Cortex of kidney (tissue), 1 donor: ENCODE measurements at places on chromosomes 5 and 9.

GRCh38 chr5:132211787-132212186 is 15.9 kb downstream of the P4HA2 start:
- no peak for DNase-seq

- no peak for DNase-seq
Observed at GRCh38 chr5:72556351-72557166, 49.3 kb upstream of the ZNF366 start.

DNA sequence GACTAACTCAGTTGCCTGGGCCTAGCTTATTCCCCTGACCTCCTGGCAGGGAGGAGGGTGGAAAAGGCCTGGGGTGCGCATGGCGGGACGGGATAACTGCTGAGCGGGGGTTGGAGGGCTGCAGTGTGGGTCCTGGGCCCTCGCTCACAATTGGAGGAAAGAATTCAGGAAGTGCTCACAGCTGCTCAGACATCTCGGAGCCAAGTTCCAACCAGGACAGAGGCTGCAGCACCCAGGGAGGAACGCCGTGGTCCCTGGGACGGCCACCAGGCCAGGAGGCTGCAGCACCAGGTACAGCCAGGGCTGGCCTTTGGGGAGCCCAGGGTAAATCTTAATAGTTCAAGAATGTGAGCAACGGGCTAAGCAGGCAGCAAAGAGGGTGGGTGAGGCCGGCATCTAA is at the start of gene SPAAR:
Gene SPAAR, plus strand, starts transcription at position 217 of the 400 bp plus-strand sequence. CDS start 974 bp downstream, outside the sequence.
- DNase-seq, result no peak

- no peak for DNase-seq
Observed at GRCh38 chr9:15834541-15834940, 281.7 kb downstream of the CCDC171 start.

- DNase-seq, result no peak
Observed at GRCh38 chr9:98807814-98808195, 335 bp downstream of the GALNT12 start.

DNA sequence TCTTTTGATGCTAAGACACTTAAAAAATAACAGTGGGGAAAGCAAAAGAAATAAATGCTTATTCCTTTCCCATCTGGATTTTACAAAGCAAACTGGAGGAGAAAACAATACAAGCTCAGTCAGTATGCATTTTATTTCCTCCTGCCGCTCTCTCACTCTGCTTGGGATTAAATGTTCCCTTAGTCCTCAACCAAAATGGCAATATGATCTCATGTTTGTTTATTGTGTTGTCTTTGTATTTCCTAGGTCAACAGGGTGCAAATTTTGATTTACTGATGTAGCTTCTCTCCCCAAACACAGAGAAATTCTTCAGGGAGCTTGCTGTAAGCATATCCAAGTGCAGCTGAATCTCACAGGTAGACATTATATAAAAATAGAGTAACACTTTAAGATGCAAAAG is 92.1 kb upstream of the ERBIN start:
- no peak for DNase-seq

- no peak for DNase-seq
Observed at GRCh38 chr5:165101709-165102108, 1596.3 kb downstream of the MAT2B start.

- no peak for DNase-seq
Observed at GRCh38 chr5:179199246-179199645, 139.1 kb downstream of the ZNF354C start.

- DNase-seq, result no peak
Observed at GRCh38 chr9:72650206-72650605, 128.8 kb downstream of the TMC1 start.

DNA sequence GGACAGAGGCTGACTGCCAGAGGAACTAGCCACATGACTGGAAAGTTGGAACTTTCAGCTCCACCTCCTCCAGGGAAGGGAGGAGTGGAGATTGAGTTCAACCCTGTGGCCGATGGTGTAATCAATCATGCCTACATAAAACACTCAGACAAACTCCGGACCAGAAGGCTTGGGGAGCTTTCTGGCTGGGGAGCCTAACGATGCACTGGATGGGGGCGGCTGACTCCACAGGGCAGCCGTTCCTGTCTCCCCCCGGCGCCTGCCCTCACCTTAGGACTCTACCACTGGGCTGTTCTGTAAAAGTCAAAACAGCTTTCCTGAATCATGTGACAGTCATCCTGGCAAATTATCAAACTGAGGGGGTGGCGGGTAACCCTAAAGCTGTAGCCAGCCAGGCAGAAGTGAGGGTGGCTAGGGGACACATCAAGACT is 58.0 kb downstream of the GOLM1 start:
- DNase-seq, result no peak

DNA sequence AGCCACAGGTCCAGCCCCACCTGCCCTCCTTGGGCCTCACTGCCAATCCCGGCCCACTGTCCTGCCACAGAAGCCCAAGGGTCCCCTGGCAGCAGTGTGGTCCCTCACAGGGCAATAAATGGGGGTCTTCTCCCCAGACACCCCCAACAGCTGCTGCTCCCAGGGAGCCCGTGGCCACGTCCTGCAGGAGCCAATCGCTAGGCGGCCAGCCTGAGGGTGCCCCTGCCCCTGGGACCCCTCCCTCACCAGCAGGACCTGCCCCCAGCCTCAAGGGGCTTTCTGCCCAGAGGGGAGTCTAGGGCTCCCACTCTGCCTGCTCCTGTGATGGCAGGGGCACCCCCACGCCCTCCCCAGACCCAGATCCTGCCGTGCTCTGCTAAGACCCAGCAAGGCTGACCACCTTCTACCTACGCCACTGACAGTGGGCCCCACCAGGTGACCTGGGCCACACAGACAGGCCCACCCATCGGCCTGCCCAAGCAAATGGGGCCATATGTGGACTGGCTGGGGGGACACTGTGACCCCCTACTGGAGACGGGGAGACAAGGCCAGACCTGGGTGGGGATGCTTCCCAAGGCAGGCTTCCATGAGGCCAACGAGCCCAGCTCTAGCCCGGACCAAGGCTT is 17.0 kb downstream of the NOTCH1 start:
- no peak for DNase-seq

- DNase-seq, result no peak
Observed at GRCh38 chr9:100473276-100474081, 530 bp downstream of the TMEFF1 start.

DNA sequence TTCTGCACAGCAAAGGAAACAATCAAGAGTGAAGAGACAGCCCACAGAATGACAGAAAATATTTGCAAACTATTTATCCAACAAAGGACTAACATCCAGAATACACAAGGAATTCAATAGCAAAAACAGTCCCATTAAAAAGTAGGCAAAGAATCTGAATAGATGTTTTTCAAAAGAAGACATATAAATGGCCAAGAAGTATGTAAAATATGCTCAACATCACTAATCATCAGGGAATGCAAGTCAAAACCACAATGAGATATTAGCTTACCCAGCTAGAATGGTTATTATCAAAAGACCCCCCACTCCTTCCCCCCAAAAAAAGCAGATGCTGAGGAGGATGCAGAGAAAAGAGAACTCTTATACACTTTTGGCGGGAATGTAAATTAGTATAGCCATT is 13.4 kb upstream of the OR13C8 start:
- DNase-seq, result no peak

- no peak for DNase-seq
Observed at GRCh38 chr5:55935371-55935770, 59.4 kb downstream of the IL6ST start.

- DNase-seq, result no peak
Observed at GRCh38 chr9:124202447-124202971, 55.2 kb upstream of the NEK6 start.

DNA sequence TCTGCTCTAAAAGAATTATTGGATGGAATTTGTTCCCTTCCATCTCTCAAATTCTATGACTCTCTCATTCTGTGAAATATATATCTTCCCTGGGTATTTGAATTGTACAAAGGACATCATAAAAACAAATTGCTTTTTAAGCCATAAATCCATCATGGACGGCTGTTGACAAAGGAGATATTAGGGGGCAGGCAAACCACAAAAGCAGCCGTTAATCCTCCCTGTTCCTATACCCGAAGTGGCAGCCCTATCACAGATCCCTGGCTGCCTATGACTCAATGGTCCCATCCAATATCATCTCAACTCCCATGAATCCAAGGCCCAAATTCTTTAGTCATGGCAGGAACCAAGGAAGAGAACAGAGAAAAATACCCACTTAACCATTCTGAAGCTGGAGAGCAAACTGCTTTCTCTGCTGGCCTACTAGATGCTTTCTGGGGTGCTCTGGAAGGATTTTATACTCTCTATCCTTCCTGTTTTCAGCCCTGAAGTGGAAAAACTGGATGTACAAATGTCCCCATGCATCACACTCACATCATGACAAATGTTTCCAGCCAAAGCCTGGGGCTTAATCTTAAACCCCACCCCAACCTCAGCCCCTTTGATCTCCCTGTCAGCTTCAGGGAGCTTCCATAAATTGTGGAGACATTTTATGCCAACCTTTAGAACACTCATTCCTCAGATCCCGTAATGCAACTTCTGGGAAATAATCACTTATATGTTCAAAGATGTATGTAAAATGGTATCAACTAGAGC is 59.5 kb downstream of the FAM114A2 start:
- no peak for DNase-seq

DNA sequence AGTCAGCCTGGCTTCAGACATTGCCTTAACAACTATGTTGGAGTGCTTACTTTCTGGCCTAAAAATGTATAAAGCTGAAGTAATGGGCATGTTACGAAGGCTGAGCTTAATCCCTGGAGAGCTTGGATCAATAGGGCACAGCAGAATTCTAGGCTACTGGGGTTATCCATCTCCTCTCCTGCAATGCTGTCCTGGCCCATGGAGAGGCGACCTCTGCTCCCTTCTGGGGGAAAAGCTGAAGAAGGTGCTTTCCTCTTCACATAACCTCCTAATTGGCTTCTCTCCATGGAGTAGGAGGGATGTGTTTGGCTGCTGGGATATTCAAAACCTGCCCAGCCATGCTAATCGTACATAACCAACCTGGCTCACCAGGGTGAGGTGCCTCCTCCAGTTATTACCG is 403.5 kb downstream of the DMRT2 start:
- DNase-seq, result no peak
